ENCODE measurements at places on chromosomes 4 and X.

DNA sequence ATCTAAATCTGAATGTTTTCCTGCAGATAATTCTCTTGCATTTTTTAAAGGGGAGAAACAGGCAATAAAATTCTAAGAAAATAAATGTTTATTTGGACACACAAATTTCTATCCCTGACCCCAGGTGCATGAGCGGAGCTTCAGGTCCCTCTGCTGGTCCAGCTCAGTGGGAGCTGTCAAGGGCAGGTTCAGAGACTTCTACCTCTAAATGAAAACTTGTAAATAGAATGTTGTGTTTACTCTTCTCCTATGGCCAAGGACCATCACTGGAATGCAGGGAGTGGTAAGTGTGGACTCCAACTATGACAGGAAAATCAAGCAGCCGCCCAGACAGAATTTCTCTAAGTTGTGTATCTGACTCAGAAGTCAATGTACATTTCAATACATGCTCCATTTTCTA is 148.6 kb upstream of the TTC29 start:
- DNase-seq = no peak

GRCh38 chr4:152389359-152389758 is 146.5 kb downstream of the FBXW7 start:
- DNase-seq = no peak

GRCh38 chr4:126559961-126560360 is 1072.8 kb upstream of the INTU start:
- no peak for DNase-seq

DNA sequence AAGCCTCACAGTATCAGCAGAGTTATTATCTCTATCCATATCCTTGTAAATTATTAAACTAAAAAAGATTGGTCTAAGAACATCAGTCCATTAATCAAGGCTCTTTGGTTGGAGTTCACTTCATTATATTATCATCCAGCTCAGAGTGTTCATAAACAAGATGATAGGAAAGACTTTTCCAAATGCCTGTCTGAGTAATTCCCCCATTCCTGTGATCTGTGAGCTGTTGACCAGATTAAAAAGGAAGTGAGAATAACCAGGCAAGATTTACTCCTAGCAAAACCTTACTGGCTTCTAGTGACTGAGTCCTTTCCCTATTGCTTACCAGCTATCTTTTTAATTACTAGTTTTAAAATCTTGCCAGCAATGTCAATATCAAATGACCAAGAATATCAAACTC is 14.9 kb downstream of the PKD2 start:
- no peak for DNase-seq

DNA sequence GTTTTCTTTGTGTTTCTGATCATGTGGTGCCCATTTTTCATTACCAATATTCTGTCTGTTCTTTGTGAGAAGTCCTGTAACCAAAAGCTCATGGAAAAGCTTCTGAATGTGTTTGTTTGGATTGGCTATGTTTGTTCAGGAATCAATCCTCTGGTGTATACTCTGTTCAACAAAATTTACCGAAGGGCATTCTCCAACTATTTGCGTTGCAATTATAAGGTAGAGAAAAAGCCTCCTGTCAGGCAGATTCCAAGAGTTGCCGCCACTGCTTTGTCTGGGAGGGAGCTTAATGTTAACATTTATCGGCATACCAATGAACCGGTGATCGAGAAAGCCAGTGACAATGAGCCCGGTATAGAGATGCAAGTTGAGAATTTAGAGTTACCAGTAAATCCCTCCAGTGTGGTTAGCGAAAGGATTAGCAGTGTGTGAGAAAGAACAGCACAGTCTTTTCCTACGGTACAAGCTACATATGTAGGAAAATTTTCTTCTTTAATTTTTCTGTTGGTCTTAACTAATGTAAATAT is 110.4 kb downstream of the IL13RA2 start:
- no peak for DNase-seq

DNA sequence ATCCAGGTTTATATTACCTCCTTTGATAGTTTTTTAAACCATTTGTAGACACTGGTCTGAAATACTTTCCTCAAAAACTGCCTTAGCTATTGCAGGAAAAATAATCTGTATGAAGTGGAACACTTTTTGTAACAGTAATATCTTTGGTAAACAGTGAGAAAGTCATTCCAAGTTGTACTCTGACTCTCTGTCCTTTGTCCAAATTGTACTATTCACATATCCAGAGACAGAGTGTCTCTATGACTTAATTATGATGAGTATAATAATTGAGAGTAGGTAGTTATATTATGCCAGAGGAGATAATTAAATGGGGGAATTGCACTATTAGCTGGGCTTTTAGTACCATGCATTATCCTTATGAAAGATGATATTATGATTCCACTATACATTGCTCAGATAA is 112.6 kb upstream of the LCORL start:
- no peak for DNase-seq

DNA sequence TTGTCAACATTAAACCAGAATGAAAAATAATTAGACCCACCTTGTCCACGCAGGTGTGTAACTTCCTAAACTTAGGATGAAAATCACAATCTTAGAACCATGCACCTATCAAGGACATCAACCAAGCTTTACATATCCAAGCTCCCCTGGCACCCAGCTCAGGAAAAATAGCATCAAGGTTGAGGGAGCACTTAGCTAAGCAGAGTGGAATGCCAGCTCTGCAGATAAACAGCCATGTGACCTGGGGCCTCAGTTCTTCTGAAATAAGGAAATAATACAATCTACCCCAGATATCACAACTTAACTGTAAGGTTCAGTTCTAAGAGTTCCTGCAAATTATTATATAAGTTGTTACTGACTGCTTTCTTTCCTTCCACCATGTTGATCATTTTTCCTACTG is 64.7 kb downstream of the DHX15 start:
- no peak for DNase-seq

DNA sequence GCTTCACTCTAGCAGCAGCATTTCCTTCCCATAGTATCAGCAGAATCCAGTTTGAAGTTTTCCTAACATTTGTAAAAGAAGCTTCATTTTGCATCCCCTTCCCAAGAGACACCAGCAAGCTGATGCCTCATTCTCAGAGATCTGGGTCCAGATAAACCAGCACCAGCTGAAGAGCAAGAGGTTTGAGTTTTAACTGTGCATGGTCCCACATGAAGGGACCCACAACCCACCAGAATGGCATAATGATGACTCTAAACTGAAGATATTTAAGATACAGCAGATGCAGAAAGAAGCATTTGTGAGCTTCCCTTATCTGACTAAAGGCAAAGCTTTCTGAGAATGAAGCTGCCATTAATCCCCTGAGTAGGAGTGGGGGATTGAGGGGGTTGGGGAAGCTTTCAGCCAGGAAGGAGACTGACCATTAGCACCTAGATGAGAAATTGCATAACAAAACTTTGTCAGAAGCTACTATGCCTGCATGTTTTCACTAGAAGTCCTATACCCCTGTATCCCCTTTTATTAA is 18.6 kb downstream of the NUDT6 start:
- DNase-seq = no peak

DNA sequence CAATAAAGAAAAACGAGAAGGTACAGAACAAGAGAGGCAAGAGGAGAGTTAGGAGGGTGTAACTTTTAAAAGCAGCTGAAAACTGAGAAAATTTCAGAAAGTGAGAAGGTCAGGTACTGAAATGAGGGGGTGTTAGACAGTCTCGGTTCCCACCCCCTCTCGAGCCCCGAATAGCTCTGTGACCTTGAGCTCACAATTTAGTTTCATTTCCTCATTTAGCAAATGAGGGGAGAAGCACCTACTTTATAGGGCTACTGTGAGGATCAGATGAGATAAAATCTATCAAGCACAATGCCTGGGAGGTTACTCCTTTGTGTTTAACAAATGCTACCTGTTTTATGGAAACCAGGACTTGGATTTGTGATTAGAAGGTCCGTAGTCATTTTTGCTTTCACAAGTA is 4.9 kb downstream of the UGT8 start:
- DNase-seq = no peak

DNA sequence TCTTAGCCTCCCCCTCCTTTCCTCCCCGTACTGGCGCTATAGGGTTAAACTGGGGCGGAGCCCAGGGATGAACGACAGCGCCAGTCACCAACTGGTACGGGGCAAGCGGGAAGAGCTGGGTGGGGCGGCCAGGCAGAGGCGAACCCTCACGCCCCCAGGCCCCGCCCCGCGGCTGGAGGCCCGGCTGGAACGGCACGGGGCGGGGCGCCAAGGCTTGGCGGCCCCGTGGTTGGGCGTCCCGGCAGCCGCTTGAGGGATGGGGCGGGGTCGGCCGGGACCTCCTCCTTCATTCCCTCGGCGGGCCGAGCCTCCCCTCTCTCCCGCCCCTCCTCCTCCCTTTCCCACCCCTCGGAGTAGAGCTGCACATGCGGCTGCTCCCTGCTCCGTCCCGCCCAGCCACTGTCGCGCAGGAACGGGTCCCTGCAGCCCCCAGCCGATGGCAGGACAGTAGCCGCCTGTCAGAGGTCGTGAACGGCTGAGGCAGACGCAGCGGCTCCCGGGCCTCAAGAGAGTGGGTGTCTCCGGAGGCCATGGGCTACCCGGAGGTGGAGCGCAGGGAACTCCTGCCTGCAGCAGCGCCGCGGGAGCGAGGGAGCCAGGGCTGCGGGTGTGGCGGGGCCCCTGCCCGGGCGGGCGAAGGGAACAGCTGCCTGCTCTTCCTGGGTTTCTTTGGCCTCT is at the start of gene EDA:
Gene EDA (plus strand): TSS at position 335 of the 678 bp plus-strand sequence.
- peak; percentile 52 for DNase-seq

GRCh38 chr4:24557026-24558025 is 27.0 kb downstream of the DHX15 start:
- DNase-seq = no peak

DNA sequence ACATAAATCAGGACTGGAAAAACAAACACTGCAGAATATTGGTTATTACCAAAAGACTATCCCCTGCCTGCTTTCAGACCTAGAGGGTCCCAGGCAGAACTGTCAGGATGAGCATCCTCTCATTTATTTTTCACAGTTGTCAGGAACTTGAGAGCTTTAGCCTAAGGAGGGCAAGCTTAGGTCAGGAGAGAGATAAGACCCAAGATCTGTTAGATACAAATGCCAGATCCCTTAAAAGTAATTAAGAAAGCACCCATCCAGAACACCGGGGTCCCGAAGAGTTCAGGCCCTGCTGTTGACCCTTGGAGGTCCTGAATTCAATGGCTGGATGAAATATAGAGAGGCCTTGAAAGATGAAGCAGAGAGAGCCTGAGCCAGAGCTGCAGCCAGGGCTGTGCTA is 5.9 kb upstream of the MAGEB3 start:
- DNase-seq = no peak

- no peak for DNase-seq
Measured at GRCh38 chr4:53419208-53419607, 41.8 kb downstream of the FIP1L1 start.

DNA sequence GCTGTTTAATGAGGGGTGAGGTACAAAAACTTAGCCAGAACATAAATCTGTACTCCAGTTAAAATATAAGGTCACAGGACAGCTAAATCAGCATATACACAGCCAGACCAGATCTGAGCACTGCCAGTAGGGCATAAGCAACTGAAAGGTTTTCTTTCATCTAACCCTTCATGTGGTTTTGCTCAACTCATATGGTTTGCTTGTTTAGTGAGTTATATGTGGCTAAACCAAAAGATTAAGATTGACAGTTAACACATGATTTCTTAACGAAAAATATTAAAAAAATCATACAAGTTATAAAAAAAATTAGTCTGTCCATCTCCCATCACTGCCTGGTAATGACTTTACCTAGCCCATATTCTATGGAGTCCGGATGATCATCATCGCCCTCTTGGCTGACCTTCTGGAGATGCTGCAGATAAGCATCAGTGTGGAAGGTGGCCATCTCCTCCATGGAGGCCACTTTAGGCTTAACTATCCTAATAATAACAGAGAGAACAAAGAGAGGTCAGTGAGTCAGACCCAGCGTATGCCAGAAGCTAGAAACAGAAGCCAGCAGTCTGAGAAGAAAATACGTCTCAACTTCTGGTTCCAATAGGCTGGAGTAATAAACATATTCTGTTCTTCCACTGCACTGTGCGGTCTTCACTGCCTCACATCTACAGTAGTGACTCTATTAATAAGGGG is 4.1 kb downstream of the HDAC8 start:
- no peak for DNase-seq

- no peak for DNase-seq
Measured at GRCh38 chr4:142211444-142211843, 575.1 kb downstream of the IL15 start.

All from stimulated activated CD8-positive, alpha-beta memory T cell treated with anti-CD3 and anti-CD28 coated beads, Interleukin-2, amount 100 ng/mL, for 48 hours (primary cell).